Colonic mucosa (tissue), 4 donors: ENCODE measurements at places on chromosomes 3 and 15. TPM values are rescaled to one million over a fixed set of nuclear protein-coding genes. Genes with fewer than 3 reads are reported as not detected.
A peak's percentile ranks its signal among the peaks of the same experiment; 100 is the strongest.

P2RY12 gene
- 0.17 TPM for total RNA-seq

GOLGA6L7 gene
- total RNA-seq, result not detected

ADGRG7 gene
- total RNA-seq, result 13.4 TPM

CEMIP gene
- total RNA-seq, result 2.1 TPM

SERINC4 gene
- total RNA-seq, result 0.44 TPM

CEP63 gene
- 19.6 TPM for total RNA-seq

SPINK8 gene
- total RNA-seq, result not detected

TRANK1 gene
- 21.3 TPM for total RNA-seq

DNA sequence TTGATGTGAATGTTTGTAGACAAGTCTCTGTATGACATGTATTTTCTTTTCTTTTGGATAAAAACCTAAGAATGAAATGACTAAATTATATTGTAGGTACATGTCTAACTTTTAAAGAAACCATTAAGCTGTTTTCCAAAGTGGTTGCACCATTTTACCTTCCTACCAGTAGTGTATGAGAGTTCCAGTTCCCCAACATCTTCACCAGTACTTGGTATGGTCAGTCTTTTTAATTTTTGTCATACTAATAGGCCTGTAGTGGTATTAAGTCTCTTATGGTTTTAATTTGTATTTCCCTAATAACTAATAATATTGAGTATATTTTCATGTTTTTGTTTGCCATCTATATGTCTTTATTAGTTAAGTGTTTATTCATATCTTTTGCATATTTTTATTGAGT, 244.0 kb upstream of the LRRFIP2 start:
- DNase-seq, result no peak

DNA sequence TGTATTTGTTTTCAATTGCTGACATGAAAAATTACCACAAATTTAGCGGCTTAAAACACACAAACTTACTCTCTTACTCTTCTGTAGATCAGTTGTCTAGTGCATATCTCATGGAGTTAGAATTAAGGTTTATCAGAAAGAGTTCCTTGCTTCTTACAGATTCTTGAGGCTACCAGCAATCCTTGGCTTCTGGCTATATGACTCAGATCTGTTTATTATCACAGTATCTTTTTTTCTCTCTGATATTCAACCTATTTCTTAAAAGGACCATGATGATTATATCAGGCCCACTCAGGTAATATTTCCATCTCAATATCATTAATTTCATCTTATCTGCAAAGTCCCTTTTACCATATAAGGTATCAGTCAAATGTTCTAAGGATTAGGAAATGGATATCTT, 263.5 kb upstream of the BCHE start:
- DNase-seq, result no peak

DNA sequence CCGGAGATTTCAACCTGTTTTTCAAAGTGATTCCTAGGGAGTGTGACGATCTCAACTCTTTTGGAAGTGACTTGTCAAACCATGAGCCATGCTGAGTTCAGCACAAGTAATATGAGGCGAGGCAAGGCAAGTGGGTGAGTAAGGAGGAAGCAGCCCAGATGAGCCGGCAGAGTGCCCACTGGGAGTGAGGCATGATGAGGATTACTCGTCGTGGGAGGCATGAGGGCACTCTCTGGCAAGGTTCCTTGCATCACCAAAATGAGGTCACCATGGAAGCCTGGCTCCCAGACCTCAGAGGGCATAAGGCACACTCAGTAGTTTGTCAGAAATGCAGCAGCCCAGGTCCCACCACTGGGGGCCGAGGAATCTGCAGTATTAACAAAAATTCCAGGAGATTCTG, 636.1 kb downstream of the MAGI1 start:
- no peak for DNase-seq

DNA sequence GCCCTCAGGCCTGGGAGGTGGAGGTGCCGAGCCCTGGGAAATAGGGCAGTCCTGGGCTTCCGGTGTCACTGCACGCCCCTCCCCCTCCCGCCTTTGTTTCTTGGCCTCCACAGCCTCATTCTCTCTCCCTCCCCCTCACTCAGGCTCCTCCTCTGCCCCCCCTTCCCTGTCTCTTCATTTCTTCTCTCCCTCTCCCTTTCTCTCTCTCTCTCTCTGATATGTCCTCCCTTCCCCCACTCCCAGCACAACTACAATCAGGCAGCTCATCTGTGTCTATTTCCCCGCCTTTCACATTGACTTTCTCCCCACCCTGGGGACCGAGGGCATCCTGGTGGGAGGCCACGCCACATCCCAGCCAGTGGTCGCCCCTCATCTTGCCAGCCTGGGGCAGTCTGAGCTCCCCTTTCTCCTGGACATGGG, 40.2 kb downstream of the IDH2 start:
- DNase-seq, result peak; percentile 82

GRCh38 chr3:15585111-15585845, 16.1 kb downstream of the HACL1 start:
- no peak for DNase-seq

- DNase-seq, result no peak
These were observed 288.2 kb downstream of the EPHA6 start for GRCh38 chr3:97102641-97103040.

DNA sequence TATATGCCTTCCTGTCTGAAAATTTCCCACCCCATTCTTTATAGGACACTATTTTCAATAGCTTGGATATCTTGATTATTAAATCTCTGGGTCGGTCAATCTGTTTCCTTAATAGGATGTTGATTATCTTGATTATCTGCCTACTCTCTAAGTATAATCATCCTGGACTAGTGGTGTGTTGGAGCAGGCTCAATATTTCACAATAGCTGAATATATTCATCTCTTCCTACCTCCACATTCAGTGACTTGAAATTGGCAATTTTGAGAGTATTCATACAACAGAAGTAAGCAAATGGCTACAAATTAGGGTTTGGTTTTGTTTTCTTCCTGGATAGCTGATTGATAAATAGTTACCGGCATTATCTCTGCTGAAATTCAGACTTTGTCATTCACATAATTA, 1162.6 kb downstream of the ROBO1 start:
- no peak for DNase-seq

DNA sequence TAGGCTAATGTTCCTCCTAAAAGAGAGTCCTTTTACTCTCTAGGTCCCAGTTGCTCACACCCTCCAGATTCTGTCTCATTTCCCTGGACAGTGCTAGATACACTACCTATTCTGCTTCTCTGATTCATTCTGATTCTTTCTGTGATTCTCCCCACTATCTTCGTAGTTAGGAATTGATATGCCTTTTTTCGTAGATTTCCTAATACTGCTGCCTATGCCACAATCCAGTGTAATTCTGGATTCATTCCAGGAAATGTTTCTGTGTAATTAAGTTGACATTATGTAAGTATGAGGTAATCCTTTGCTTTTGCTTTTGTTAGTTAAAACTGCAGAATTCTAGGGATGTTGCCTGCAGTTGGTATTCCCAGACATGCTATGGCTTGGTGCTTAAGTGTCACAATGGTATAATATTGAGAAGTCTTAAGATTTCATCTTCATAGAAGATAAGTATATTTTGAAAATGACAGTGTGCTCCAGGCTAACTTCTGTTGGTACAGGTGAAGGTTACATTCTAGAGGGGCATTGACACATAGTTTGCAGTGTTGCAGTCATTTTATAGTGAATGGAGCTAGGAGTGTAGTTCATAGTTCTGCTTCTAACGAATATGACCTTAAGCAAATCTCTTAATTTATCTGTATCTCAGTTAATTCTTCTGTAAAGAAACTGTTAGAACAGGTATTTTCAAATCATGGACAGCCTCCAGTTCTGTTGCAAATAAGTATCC, 54.3 kb downstream of the RIOX2 start:
- no peak for DNase-seq

GRCh38 chr3:149934524-149934923, 36.2 kb downstream of the PFN2 start:
- DNase-seq, result no peak

DNA sequence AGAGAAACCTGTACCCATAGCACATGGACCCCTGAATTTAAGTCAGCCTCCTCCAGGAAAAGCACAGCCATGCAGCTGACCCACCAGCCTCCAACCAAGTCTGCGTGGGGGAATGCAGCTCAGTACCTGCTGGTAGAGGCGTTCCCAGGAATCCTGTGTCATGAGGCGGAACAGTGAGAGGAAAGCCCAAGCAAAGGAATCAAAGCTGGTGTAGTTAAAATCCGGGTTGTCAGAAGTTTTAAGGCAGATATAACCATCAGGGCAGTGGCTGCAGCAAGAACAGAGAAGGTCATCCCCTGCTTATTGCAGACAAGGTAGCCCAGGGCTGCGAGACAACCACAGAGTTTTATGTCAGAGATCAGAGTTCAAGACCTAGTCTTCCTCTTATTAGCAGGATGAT, 59.1 kb downstream of the SCN10A start:
- DNase-seq, result no peak

DNA sequence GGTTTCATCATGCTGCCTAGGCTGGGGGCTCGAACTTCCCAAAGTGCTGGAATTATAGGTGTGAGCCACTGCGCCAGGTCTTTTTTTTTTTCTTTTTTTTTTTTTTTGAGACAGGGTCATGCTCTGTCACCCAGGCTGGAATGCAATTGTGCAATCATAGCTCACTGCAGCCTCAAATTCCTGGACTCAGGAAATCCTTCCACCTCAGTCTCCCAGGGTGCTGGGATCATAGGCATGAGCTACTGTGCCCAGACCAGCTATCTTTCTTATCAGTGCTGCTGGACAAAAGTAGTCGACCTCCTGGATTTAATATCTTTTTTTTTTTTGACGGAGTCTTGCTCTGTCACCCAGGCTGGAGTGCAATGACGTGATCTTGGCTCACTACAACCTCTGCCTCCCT, 60.8 kb downstream of the TFDP2 start:
- no peak for DNase-seq

DNA sequence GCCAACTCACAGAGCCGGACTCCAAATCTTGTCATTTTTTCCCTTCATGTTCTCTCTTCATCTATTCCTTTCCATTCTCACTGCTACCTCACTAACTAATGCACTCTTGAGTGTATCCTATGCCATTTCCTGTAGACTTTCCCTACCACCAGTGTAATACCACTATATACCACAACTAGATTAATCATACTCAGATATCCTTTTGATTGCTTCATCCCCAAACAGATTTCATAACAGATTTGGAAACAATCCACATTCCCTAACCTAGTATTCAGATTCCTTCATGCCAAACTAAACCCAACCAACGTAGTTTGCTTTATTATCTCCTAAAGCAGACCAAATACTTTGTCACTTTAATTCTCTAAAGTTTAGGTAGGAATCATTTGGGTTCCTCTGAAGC, 2.6 kb upstream of the PLOD2 start:
- no peak for DNase-seq

GRCh38 chr3:194730365-194730764, 44.7 kb downstream of the FAM43A start:
- peak; percentile 81 for DNase-seq

- no peak for DNase-seq
These were observed 436.0 kb upstream of the NR2F2 start for GRCh38 chr15:95894407-95894956.

DNA sequence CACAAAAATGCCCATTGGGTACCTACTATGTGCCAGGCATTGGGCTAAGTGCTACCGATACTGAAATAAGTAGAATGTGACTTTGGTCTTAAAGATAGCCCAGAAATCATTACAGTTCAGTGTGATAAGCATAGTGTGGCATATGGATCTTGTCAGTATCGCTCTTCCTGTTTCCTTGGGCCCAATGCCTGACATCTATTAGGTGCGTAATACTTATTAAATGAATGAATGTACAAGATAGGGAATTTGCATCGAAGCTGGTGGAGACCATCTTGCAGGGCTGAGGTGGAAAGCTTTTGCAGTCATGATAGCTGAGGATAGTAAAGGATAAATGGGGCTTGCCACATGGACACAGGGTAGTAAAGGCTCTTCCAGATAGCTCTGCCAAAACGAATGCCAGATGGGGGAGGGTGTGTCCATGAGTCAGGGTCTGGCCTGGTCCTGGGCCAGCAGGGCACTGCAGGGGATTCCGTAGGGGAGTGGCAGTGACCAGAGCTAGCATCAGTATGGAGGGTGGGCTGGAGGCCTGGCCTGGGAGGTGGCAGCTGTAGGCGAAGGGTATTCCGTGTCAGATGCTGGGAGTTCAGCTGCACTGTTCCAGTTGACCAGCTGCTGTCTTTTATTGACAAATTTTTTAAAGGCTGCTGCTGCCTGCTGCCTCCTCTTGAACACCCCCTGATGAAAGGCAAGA, 23.5 kb downstream of the TSEN2 start:
- DNase-seq, result no peak

DNA sequence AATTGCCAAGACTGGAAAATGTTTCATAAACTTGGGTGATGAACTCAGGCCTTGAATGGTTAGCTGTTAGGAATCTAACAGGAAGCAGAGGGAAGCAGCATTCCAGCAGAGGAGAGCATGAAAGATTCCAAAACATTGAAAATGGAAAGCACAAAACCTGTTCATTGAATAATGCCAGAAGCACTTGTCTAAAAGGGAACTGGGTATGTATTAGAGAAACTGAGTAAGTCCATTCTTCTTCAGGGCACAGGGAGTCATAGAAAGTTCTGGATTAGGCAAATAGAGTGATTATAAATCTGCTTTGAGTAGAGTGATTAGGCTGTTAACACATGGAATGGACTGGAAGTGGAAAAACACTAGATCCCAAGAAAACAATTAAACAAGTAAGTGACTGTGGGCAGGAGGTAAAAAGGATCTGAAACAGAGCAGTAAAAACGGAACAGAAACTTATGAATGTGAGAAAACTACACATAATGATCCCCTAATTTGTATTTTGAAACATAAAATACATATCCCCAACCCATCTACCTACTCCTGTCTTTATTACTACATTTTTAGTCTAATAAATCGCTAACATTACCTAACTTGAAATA, 343.4 kb downstream of the TBC1D5 start:
- DNase-seq, result no peak

DNA sequence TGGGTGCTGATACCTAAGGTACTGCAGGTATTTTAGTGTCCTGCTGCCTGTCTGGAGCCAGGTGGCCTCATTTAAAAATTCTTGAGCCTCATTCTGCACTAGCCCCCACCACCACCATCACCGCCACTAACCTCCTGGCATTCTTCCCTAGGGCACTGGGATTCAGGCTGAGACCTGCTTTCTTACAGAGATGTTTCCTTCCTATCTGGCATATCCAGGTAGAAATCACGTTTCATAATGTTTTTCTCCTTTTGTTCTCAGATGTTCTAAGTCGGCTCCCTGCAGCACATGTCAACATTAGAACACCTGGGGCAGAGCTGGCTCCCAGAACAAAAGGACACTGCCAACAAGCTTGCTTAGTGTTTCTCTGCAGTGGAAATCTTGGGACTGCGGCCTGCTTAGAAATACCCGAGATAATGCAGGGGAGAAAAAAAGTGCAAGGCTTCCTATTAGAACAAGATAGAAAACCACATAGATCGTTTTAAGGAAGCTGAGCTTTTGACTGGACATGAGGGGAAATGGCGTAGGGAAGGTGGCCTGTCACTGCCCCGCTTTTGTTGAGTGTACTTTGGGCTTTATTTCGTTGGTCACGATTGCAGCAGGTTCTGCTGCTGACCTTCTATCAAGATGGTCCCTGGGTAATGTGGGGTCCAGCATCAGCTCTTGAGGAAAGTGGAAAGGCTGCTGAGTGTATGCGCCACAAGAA, 59.6 kb upstream of the PPARG start:
- no peak for DNase-seq

- DNase-seq, result no peak
These were observed 202.8 kb upstream of the UBE2E2 start for GRCh38 chr3:23000371-23000770.

GRCh38 chr15:55928955-55929354, 64.5 kb downstream of the NEDD4 start:
- DNase-seq, result no peak
